ENCODE measurements at places on chromosomes 7 and 10.

GRCh38 chr7:2651336-2651735 lies 19.6 kb downstream of the TTYH3 start:
- no peak for DNase-seq

DNA sequence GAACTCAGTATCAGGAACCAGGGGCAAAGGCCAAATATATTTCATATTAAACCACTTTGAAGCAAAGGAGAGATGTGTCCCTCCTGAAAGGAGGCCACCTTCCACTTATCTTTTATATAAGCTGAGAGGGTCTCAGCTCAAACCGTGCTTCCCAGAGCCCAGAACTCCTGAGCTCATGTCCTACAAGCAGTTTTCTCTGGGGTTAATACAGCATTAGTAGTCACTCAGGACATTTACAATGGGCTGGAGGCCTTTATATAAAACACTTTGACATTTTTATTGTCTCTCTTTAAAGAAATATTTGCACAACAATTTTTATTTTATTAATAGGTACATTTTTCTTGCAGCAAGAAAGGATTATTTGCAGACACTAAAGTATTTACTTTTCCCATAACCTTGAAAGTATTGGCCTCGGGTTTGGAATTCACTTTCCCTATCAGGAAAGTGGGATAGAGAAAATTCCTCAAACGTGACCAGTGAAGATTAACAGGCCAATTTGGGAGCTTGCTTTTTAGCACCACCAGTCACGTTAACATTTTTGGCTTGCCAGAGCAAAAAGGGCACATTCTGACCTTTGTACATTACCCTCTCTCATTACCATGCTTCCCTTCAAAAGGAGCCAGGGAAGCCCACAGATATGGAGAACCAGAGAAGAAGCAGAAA lies 464.9 kb upstream of the NRP1 start:
- no peak for DNase-seq

DNA sequence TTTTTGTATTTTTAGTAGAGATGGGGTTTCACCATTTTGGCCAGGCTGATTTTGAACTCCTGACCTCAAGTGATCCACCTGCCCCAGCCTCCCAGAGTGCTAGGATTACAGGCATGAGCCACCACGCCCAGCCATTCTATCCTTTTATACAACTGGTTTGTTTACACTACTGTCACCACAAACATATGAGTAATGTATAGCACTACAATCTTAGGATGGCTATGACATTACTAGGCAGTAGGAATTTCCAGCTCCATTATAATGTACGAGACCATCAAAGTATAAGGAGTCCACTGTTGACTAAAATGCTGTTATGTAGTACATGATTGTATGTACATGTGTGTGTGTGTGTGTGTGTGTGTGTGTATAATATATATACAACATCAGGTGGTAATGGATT lies 1126.1 kb upstream of the LRRN3 start:
- DNase-seq = no peak

GRCh38 chr10:84423719-84424118 lies 95.3 kb downstream of the CCSER2 start:
- no peak for DNase-seq

DNA sequence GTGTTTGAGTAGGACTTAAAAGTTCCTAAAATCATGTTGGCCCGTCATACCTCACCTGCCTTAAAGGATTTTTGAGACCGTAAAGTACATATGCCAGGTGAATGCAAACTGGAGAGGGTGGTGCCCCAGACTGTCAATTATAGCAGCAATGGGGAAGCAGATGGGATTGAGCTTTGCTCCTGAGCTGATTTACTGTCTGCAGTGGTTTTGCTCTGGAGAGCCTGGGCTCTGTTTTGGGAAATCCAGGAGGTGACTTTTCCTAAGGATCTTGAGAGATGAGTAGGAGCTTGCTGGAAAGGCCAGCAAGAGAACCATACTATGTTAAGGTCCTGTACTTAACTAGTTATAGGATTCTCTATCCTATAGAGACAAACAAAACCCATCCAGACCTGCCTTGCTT lies 43.0 kb downstream of the COL13A1 start:
- DNase-seq = no peak

GRCh38 chr7:149785983-149786382 lies 12.6 kb upstream of the ZNF467 start:
- DNase-seq = no peak

DNA sequence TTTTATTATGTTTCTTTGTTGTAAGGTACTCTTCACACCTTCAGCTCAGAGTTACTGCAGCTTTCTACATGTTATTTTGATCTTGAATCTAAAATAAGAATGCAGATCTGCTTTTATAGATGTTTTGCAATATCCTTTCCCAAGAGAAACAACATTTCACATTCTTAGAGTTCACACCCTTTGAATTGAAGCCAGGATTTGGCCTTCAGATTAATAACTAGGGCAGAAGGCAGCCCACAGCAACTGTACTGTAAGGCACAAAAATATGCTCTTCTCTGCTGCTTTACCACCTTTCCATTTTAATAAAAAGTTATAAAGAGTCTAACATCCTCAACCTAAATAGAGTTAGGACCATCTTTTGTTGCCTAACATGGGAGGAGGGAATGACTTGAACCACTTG lies 224.7 kb downstream of the LHFPL3 start:
- no peak for DNase-seq

- DNase-seq = no peak
These were observed 22.5 kb downstream of the CALHM2 start for GRCh38 chr10:103429647-103430046.

- DNase-seq = no peak
These were observed 207.7 kb upstream of the SHH start for GRCh38 chr7:156019776-156020565.

- no peak for DNase-seq
These were observed 135.4 kb upstream of the MDFIC start for GRCh38 chr7:114786455-114786854.

DNA sequence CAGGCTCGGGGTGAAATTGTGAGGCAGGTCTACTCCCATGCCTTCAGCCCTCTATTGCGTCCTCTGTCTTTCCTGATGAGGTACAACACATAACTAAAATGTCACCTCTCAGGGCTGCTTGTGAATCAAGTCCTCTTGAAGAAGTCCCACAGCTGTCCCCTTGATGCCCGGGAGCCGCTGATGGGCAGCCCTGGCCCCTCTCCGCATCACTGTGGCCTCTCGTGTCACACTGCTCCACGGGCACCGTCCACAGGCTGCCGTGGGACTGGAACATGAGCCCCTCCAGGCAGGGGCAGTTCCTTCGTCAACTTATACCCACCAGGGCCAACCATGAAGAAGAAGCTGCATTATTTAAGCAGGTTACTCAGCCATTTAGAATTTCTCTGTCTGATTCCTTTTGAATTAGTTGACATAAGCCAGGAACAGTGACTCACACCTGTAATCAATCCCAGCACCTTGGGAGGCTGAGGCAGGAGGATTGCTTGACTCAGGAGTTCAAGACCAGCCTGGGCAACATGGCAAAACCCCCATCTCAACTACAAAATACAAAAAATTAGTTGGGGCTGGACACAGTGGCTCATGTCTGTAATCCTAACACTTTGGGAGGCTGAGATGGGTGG lies 58.5 kb upstream of the UBE3C start:
- no peak for DNase-seq

DNA sequence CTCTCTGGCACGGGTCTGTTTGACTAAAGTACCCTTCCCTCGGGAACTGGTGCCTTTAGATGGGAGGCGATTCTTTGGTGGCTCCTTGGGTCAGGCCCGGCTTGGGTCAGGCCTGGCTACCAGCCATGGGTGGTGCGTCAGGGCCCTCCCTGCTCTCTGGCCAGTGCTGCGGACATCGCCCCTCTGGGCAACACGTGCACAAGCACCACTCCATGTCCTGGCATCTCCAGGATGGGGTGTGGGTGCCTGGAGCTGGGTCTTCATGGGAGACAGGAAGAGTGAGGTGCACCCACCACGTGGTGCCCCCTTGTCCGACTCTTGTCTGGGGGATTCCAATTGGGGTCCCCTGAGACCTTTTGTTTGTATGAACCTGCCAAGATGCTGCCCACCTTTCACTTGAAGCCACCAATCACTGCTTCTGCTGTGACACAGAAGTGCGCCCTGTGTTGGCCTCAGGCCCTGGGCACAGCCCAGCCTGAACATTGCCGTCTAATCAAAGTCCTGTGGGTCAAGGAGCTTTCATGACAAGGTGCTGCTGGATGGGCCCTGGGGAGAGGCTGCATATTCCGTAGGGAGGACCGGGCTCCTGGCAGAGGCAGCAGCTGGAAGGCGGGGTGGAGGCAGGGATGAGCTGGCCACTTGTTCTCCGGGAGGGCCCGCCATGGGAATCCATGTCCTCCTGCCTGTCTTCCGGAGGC lies 11.1 kb upstream of the PWWP2B start:
- no peak for DNase-seq

GRCh38 chr10:46514431-46514861 lies 42.0 kb downstream of the GPRIN2 start:
- DNase-seq = no peak

DNA sequence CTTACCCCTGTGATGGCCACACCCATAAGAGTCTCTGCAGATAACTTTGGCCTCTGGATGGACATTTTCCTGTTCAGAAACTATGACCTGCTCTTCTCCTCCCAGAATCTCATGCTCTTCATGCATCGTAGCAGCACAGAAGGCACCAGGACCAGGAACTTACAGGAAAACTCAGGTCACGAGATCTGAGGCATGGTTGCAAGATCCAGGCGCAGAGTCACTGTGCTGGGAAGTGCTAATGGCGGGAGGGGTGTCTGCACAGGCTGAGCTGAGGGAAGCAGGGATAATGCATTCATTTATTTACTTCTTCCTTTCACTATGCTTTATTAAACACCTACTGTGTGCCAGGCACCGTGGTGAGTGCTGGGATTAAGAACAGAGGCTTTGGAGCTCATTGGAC lies 48.2 kb upstream of the LOXL4 start:
- DNase-seq = no peak

- no peak for DNase-seq
These were observed 153.2 kb downstream of the TCF7L2 start for GRCh38 chr10:113103131-113103840.

GRCh38 chr7:8442051-8442813 lies 8.8 kb downstream of the NXPH1 start:
- no peak for DNase-seq

GRCh38 chr10:131553581-131553980 lies 242.1 kb upstream of the TCERG1L start:
- no peak for DNase-seq

DNA sequence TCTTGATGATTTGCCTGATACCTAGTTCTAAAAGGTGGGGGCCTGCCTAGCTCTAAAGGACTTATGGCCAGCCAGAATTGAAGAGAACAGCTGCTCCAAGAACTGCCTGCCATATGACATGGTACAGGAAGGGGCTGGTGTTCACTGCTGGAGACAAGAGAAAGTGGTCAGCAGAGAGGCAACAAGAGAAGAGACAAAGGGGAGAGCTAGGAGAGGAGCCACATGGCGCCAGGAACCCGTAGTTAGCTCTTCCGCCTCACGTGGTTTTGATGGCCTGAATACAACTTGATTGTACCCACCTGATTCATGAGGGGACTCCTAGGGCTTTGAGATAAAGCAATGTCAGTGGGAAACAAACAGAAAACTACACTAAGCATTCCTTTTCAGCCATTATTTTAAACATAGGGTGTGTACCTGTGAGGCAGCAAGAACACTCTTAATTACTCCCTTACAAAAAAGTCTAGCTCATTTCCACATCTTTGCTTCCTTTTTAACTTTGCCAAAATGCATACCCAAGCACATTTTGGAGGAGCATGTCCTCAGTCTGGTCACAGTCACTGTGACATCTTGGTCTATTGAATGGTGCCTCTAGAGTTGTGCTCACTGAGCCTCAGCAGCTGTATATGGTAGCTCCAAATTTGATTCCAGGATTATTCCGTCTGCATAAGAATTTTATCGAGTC lies 71.6 kb downstream of the CCDC71L start:
- no peak for DNase-seq

GRCh38 chr10:65350611-65351010 lies 1575.2 kb upstream of the LRRTM3 start:
- DNase-seq = no peak

DNA sequence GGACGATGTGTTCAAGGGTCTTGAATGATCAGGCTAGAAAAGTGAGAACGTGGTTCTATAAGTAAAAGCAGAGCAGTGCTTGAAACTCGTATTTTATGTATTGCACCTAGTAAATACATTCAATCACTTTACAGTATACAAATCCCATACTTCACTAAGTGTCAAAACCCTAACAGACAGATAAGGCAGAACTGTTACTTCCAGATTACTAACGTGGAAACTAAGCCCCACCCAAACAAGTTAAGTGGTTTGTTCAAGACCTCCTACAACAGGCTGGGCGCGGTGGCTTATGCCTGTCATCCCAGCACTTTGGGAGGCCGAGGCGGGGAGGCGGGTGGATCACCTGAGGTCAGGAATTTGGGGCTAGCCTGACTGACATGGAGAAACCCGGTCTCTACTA lies 9.2 kb upstream of the MYO1G start:
- no peak for DNase-seq

- DNase-seq = no peak
These were observed 168.1 kb downstream of the ARID5B start for GRCh38 chr10:62069452-62070178.

DNA sequence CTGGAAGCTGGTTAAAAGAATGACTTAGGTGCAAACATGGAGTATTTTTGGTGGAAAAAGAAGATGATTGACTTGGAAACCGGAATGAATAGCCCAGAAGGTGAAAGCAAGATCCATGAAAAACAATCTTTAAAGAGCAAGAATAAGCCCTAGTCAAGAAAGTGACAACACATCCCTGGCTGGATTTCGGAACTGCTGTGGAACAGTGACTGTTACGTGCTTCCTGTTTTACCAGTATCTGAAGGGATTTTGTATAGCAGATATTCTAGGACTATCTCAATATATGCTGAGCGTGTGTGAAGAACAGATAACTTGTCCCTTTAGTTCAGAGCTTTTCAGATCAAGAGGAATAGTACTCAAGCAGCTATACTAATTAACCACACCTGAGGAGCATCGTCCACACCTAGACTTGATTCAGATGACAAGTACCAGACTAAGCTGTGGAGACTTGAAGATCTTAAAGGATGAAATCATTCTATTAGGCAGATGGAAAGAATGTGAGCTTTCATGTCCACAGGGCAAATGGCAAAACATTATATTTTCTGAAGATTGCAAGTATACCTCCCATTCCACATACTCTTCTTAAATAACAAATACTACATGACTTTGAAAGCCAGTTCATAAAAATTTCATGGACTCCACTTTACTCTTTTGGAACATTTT lies 11.5 kb upstream of the TES start:
- no peak for DNase-seq
